Stimulated activated CD8-positive, alpha-beta memory T cell treated with anti-CD3 and anti-CD28 coated beads, Interleukin-15, amount 100 ng/mL, for 1 hour (primary cell): ENCODE measurements at places on chromosomes 2 and 18.

- DNase-seq: no peak
Measured at GRCh38 chr2:133271105-133271504, 297.2 kb downstream of the NCKAP5 start.

DNA sequence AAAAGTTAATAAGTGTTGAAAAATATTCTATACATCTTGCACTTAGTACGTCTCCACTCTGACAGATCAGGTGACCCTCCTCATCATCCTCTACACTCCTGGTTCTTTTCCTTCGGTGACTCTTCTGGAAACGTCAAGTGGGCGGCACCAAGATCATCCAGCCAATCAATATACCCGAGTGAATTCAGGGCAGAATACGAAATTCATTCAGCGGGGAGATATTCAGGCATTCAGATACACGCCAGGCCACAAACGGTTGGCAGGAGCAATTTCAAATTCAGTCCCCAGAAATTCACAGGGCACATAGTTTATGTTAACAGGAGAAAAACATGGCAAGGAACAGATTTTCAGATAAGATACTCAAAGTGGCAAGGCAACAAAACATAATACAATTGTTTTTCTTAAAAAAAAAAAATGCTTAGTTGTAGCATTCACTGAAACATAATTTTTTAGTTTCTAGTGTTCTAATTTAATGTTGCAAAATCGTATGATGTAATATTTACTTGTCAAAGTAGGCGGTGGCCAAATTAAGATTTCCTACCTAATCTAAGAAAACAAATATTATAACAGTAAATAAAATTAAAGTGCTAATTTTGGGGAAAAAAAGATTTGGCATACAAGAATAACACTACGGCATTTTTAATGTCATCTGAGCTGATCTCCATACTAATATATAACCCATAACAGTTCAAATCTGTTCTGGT is 4.2 kb downstream of the CLK1 start:
- DNase-seq: no peak

GRCh38 chr18:34947711-34948125 is 93.5 kb upstream of the MAPRE2 start:
- no peak for DNase-seq

- no peak for DNase-seq
Measured at GRCh38 chr2:145777297-145777696, 1257.4 kb upstream of the ZEB2 start.

GRCh38 chr2:119550346-119550745 is 6.1 kb downstream of the CFAP221 start:
- no peak for DNase-seq

DNA sequence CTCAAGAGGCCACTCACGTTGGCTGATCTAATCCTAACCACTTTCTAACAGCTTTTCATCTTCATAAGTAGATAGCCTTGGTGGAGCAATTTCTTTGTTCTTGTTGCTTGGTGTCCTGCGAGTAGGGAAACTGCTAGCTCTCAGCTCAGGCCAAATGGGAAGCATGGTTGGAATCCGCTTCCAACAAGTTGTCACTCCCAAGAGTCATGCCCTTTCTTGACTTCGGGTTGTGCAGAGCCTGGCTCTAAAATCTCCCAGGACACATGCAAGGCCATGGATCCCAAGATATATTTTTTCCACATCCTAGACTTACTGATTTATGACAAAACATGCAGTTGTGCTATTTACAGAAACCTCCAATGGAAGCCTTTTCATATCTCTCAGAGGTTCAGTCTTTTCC is 7.3 kb upstream of the MATN3 start:
- DNase-seq: no peak

- DNase-seq: peak; percentile 40
Measured at GRCh38 chr18:49898421-49898820, 85.1 kb upstream of the ACAA2 start.

DNA sequence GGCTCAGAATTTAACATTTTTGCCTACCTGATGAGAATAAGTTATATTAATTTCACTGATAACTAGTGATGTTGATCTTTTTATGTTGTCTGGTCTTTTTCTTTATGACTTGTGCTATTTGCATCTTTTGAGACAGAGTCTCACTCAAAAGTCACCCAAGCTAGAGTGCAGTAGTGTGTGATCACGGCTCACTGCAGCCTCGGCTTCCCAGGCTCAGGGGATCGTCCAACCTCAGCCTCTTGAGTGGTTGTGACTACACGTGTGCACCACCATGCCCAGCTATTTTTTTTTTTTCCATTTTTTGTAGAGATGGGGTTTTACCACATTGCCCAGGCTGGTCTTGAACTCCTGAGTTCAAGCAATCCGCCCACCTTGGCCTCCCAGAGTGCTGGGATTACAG is 7.5 kb downstream of the SMCHD1 start:
- DNase-seq: no peak

- DNase-seq: no peak
Measured at GRCh38 chr2:229586012-229586411, 128.3 kb downstream of the DNER start.

- no peak for DNase-seq
Measured at GRCh38 chr18:37564711-37565100, 892 bp downstream of the CELF4 start.
